ENCODE measurements at places on chromosomes 3 and 15.

GRCh38 chr3:123688241-123688747, 103.4 kb upstream of the HACD2 start:
- no peak for DNase-seq

- no peak for DNase-seq
These were observed 95.7 kb downstream of the HHLA2 start for GRCh38 chr3:108391917-108392593.

GRCh38 chr15:74378848-74379247, 11.4 kb upstream of the CYP11A1 start:
- no peak for DNase-seq

DNA sequence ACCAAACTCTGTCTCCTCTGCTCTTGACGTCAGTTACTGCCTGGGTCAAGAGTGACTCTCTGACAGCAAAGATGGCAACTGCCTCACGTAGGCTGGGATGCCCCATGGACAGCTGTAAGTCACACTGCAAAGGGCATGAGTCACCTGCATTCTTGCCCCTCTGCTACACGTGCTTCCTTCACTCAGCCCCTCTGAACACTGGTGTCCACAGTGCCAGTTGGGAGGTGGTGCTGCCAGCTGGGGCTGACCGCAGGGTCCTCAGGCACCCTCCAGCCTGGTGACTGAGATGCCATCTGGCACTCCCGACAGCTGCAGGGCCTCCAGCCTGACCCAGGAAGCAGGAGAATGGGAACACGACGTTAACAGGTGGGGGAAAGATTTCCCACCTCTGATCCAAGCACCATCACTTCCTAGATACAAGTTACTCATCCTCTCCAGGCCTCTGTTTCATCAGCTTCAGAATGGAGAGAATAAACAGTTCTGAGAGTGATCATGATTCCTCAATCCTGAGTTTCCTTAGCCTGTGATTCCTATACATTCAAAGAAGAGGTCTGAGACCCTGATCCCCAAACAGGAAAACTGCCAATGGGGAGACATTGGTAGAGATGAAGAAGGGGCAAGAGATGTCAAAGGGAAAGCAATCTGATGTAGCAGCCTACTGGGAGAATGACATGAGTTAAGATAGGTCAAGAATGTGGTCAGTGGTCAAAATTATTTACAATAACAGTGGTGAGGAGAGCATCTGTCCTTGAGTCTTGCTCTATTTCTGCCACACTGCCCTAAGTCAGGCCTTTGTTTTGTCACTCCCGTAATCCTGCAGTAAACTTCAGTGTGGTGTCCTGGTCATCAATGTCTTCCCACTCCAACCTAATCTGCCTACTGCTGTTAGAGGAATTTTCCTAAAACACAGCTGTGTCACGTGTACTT, 86.1 kb upstream of the BCL6 start:
- DNase-seq, result no peak

- no peak for DNase-seq
These were observed 86.0 kb downstream of the ECT2 start for GRCh38 chr3:172836390-172836997.

- no peak for DNase-seq
These were observed 32.8 kb downstream of the ETV5 start for GRCh38 chr3:186075931-186076567.

- DNase-seq, result no peak
These were observed 492.4 kb downstream of the FHIT start for GRCh38 chr3:60758831-60759230.

DNA sequence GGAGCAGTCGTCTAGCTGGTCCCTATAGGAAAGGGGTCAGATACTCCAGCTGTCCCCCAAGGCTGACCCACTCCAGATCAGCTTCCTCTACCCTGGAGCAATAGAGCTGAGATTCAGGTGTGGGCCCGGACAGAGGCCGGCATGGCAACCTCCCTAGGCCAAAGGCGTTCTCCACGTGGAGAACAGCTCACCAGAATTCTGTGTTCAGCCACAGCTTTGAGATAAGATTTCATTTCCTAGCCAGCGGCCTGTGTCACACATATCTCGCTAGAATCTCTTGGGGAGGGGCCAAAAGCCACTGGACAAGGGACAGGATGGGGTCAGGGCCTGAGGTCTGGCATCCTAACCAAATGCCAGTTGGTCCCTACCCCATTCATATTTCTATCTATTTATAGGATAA, 20.1 kb downstream of the SRGAP3 start:
- no peak for DNase-seq

DNA sequence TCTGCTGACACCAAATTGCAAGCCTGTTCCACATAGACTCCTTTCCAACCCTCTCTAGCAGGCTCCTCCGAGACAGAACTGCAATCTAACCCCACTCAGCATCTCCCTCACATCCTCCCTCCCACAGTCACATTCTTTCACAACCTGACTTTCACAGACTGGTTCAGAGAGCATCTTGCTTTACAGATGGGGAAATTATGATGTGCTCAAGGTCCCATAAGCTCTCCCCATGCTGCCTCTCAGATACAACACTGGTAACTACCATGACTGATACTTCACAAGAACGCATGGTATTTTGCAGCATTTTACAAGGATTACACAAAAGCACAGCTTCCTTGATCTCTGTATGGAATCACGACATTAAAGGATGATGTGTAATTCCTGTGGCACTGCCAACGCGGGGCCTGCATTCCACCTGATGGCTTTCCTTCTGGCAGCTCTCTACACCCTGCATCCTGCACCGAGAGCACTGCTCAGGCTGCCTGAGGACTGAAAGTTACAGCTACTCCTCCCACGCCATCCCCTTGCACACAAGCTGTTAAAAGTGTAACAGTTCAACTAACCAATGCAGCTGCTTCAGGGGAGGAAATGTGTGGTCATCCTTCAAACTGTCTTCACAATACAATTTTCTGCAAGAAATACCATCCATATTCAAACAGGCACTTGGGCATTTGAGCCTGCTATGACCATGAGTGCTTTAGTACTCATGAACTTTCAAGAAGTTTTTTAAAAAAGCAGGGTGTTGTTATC, 27.6 kb downstream of the TBC1D2B start:
- peak; percentile 67 for DNase-seq

DNA sequence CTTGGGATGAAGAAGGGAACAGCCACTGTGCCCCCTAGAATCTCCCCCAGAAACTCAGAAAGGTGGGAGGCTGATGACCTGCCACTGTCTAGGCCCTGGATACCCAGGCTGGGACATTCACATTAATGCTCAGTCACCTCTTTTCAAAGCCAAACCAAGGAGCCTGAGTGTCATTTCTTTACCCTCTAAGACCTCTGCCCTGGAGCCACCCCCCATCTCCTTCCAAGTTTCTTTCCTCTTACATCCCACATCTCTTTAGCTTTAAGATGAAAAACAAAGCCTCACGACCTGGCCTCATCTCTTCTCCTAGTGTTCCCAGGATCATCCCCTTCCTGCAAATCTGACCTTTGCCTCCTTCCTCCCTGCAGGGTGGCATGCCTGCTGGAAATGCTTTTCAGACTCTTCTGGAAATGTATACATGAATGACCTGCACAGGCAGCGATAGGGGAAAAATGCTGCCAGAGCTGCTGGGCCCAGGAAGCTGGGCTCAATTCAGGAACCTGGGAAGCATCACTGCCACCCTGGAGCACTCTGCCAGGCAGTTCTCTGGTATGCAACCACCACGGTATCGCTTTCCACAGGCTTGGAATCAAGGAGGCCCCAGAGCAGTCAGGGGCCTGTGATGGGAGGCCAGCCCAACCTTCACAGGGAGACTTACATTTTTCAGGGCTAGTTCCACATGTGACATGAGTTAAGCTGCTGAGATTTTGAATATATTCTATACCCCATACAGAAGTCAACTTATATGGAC, 67.6 kb downstream of the DAPK2 start:
- DNase-seq, result no peak

- no peak for DNase-seq
These were observed 103.2 kb upstream of the TJP1 start for GRCh38 chr15:29925227-29926082.

GRCh38 chr3:150105886-150106612, 135.4 kb upstream of the PFN2 start:
- DNase-seq, result no peak

DNA sequence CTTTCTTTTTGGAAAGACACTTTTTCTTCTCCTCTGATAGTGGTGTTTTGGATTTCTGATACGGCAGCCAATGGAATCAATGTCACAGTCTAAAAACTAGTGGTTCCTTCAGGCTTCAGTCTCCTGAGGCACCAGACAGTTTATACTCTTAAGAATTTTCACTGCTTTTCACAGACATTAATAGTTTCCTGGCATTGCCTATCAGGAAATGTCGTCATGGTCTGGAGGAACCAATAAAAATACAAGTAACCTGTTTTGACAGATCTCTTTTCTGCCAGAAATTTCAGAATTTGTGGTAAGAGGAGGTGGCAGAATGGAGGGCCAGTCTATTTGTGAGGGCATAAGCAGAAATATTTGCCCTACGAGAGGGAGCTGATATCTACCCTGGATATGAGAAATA, 44.8 kb downstream of the FILIP1L start:
- no peak for DNase-seq

DNA sequence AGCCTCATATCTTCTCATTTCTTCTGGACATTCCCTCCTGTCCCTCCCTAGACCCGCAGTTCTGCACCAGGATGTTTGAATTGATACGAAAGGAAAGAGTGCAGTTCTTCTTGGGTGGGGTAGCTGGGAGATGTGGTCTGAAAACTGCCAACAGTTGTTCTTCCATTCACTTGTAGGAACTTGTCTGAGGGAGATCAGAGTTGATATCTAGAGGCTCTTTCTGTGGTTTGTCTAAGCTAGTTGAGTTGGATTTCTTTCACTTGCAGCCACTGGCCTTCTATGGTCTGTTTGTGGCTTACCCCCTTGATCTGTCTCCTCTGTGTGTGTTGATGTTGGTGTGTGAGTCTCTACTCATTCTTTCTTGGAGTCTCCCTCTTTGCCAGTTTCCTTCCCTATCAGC, 42.5 kb upstream of the PIK3CB start:
- no peak for DNase-seq

DNA sequence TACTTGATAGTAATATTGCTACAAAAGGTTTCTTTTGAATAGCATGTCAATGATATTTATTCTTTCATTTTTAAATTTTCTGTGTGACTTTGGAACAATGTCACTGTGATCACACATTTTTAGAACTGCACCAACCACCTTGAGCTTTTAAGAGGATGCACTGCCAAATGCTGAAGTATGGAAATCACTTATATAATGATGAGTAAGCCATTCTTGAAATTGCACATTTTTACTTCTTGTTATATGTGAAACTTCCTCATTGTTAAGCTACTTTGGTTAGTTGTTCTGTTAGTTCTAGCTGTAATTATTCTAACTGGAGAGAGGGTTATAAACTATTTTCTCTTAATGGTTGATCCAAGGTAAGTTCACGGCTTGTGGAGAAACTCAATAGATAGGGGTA, 547.5 kb downstream of the ZIC1 start:
- no peak for DNase-seq

- DNase-seq, result no peak
These were observed 682.5 kb downstream of the GRM7 start for GRCh38 chr3:7543294-7543880.

DNA sequence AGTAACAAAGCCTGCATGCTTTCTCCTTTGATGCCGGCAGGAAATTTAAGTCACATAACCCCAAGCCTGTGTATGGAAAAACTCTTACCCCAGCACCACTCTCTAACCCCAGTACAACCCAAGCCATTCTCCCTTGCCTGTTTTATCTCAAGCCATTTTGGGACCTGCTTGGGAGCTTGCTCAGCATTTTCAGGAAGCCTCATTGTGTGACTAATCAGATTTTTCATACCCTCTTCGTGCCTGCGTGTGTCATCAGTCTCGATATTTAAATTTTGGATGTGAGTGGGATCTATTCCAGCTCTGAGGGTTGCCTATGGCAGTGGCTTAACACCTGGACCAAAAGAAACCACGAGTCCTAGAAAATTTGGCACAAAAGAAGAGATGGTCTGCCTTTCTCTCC, 426.2 kb downstream of the SQOR start:
- no peak for DNase-seq

- DNase-seq, result no peak
These were observed 89.8 kb upstream of the ONECUT1 start for GRCh38 chr15:52879904-52880303.

GRCh38 chr3:132535575-132536441, 61.3 kb upstream of the ACKR4 start:
- DNase-seq, result peak; percentile 35

GRCh38 chr3:39727415-39727814, 82.0 kb upstream of the MYRIP start:
- no peak for DNase-seq

- no peak for DNase-seq
These were observed 24.4 kb downstream of the SEC61A1 start for GRCh38 chr3:128076483-128077201.

GRCh38 chr3:161914703-161915417, 418.3 kb downstream of the OTOL1 start:
- DNase-seq, result no peak

DNA sequence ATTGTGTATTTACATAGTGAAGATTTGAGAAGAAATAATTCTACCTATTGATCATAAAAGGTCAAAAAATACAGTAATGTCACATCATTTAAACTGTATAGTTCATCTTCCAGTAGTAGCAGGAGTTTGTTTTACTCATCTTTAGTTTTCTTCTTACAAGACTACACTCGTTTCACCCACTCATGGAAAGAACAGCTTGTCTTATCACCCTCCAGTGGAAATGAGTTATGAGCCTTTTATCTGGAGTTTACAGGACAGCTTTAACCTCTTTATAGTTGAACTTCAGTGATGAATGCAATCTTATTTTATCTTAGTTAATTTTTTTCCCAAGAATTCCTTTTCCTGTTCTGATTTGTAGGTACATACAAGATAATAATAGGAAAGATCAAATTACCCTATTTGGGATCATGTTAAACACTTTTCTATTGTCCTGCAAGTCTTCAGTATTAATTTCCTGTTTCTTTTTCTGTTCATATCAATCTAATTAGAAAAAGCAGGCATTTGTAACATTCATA, 36.8 kb downstream of the RBMS3 start:
- DNase-seq, result no peak

- DNase-seq, result no peak
These were observed 15.7 kb downstream of the C3orf18 start for GRCh38 chr3:50551681-50552435.

GRCh38 chr15:66580643-66581042, 14.8 kb upstream of the LCTL start:
- no peak for DNase-seq

- DNase-seq, result no peak
These were observed 367.4 kb upstream of the WNT5A start for GRCh38 chr3:55854494-55854893.

- no peak for DNase-seq
These were observed 21.0 kb downstream of the THSD4 start for GRCh38 chr15:71136159-71136783.

GRCh38 chr3:98914210-98915080, 12.9 kb upstream of the DCBLD2 start:
- DNase-seq, result no peak

GRCh38 chr15:81270781-81271491, 53.0 kb downstream of the STARD5 start:
- no peak for DNase-seq

GRCh38 chr15:33292717-33293307, 18.0 kb upstream of the RYR3 start:
- peak; percentile 43 for DNase-seq

- no peak for DNase-seq
These were observed 70.9 kb downstream of the IGSF11 start for GRCh38 chr3:118963711-118964110.

- no peak for DNase-seq
These were observed 80.6 kb downstream of the MYO9A start for GRCh38 chr15:72037321-72037720.

Measured in stimulated activated CD4-positive, alpha-beta T cell treated with anti-CD3 and anti-CD28 coated beads, Interleukin-1b, Interleukin-23, amount 100 ng/mL, for 24 hours (primary cell).